ENCODE measurements at places on chromosomes 4 and X.

- no peak for DNase-seq
These were observed 99.6 kb upstream of the SORBS2 start for GRCh38 chr4:185911556-185912064.

DNA sequence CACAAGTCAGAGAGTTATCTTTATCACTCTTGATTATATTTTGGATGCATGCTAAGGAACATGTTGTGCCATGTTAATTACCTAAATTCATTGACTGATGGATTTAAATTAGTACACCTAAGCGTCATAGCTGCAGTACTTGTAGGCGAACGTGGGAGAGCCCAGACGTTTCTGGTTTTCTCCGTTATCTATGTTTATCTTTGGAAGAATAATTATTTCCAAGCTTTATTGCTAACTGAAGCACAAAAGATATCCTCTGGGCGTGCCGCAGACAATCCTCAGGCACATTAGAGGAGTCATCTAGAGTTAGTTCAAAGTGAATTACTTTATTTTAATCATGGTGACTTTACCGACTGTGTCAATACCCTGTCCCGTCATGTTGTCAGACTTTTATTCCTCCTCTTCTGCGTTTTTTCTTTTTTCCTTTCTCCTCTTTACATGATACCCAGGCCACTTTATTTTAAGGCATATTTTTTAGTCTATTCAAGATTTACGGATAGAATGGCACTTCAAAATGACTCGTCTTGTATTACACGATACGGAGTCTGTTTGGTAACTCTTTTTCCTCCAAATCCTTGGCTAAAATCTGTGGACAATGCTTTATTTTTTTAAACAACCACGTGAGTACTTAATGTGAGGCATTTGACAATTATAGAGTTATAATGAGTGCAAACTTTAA lies 632.0 kb upstream of the TENM3 start:
- no peak for DNase-seq

DNA sequence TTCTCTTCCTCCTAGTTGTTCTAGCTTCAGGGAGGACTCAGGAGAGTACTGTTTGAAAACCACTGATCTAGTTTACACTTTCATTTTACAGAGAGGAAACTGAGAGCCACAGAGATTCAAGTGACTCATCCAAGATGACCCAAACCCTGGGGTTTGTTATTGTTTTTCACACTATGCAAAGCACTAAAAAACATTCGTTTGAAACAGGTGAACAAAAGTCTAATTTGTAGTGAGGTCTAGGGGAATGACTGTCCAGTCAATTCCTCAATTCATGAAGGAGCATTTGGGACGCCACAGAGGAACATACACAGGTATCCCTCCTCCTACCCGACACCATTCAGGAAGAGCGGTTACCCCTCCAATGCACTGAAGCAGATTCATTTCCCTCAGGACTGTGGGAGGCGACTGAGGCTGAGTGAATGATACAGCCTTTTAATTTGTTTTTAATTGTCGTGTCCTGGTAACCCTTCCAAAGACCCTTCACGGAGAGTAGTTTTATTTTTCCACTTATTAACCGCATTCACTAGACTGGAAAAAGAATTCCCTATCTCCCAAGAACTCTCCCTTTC lies 30.3 kb downstream of the TLR10 start:
- no peak for DNase-seq

- DNase-seq, result no peak
These were observed 20.0 kb downstream of the STBD1 start for GRCh38 chr4:76326515-76326914.

DNA sequence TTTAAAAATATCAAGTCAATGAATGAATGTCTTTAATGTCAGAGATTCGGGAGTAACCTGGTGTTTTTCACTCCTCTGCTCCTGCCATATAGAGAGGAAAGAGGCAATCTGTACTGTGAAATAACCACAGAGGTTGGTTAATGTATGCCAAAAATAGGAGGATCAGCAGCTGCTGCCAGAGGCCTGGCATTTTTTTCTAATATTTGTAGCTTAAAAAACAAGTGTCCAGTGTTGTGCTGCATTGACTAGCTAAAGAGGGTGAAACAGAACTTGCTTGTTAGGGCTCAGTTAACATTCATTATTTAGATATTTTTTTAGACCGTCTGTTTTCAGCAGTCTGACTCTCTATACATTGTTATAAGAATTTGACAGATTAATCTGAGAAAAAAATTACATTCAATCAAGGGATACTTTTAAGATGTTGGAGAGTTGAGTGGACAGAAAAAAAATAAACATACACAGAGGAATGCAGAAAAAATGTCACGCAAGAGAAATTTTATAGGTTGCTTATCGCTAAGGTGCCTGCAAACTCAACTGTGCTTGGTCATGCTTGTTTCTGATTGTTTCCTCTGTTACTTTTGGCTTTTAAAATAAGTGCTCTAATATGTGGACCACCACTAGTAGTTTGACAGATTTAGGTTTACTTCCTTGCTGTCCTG lies 392.3 kb upstream of the GALNT7 start:
- DNase-seq, result no peak
